NCI-H748 treated with DMSO at 0.1 percent for 48 hours (cell line): ENCODE measurements at places on chromosomes 7 and 10.

GRCh38 chr10:4765428-4765827 lies 60.6 kb upstream of the AKR1E2 start:
- DNase-seq = no peak

- DNase-seq = no peak
These were observed 29.6 kb downstream of the AMZ1 start for GRCh38 chr7:2717293-2718261.

DNA sequence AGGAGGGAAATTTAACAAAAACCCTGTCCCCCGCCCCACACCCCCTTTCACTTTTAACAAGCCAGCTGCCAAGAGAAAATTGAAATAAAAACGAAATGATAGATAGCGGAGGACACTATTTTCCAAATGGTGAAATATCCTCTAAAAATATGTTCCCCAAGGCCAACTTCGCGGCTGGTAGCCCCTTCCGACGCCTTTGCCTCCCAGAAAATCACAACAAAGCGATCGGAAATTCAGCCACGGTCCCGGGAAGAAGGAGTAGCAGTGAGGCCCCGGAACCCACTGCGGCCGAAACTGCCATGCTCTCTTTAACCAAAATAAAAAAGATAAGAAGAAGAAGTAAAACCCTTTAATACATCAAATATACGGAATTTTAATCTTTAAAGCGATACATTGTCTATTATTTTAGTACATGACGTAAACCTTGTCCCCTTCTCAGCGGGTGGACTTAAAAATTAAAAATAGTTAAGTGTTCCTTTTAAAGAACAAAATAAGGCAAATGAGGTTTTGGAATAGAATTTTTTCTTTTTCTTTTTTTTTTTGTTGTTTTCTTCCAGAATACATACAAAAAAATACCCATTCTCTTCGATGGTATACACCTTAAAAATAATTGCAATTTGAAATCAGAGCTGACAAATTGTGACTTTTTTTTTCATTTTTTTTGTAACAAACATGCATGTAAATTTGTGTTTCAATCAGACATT lies 3.9 kb downstream of the ZNF503 start:
- DNase-seq = no peak

DNA sequence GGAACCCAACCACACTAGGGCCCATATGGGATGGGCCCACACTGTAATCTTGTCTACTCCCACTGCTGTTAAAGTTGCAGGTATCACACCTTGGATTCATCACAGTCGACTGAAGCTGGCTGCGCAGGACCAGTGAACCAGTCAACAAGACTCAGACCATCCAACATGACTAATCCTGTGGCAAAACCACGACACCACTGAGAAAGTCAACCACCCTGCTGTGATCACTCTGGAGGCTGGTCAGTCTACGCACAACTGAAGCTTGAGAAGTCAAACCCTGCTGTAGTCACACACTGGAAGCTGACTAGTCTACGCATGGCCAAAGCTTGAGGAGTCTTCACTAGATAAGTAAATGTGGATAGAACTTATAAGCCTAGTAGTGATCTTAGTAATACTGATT lies 9.6 kb upstream of the CYREN start:
- DNase-seq = no peak

DNA sequence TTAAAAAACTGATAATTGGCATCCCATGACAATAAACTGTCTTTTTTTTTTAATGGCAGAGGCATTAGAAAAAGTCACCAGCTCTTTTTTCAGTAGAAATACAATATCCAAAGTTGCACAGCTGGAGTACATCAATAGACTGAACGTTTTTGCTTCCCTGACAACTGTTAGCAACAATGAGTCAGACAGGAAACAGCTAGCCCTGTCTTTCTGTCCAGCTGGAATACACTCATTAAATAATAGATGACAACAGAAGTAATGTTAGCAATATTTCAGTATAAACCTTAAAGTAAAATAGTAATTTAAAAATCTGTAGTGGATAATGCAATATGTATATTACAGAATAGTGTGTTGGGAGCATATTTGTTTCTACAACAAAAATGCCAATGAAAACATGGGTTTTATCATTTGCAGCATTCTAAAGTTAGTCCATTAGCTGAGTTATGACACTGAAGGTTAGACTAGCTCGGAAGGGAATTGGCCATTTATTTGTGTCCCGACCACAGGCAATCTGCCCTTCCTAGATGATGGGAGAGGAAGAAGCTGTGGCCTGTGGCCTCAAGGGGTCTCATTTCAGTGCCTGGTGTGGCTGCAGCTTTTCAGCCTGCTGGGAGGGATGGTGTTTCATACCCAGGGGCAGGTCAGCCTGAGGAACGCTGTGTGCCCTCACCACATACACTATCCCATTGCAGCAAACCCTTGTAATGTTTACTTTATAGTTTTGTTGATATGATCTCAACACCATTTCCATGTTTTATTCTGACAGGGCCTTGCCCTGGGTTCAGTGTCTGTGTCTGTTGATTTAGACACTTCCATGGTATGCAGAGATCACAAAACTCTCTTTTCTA lies 173.3 kb downstream of the SLC16A9 start:
- peak; percentile 2 for DNase-seq

DNA sequence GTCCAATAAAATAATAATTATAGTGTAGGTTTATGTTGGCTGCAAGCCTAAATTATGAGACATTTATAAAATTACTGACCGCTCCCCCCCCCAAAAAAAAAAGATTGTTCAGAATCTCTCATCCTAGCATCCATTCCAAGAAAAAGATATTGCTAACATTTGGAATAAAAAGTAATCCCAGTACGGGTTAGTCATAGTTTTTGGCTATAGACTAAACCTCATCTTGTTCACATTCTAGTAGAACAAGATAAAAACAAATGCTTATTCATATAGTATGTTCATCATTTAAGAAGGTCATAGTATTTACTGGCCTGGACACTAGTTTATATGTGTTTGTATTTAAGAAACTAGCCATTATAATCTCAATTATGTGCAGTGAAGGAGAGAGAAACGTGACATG lies 44.0 kb downstream of the ADK start:
- no peak for DNase-seq

- no peak for DNase-seq
These were observed 342.4 kb upstream of the GRM3 start for GRCh38 chr7:86301301-86301700.

GRCh38 chr10:120394446-120394845 lies 62.6 kb upstream of the PLPP4 start:
- no peak for DNase-seq

DNA sequence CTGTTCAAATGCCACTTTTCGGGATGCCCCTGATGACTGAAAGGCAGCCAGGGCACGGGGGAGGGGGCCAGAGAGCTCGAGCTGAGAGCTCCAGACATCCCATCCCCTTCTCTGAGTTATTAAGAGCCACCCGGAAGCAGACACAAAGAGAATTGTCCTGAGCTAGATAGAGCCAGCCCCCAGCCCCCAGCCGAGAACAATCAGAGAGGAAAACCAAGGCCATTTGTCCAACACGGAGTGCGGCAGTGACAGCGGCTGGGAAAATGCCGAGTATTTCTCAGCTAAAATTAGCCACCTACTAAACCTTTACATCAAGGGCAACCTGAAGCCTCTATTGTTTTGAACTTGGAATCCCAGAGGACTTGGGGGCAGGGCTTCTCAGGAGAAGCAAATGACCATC lies 51.0 kb downstream of the UNC5B start:
- DNase-seq = no peak

DNA sequence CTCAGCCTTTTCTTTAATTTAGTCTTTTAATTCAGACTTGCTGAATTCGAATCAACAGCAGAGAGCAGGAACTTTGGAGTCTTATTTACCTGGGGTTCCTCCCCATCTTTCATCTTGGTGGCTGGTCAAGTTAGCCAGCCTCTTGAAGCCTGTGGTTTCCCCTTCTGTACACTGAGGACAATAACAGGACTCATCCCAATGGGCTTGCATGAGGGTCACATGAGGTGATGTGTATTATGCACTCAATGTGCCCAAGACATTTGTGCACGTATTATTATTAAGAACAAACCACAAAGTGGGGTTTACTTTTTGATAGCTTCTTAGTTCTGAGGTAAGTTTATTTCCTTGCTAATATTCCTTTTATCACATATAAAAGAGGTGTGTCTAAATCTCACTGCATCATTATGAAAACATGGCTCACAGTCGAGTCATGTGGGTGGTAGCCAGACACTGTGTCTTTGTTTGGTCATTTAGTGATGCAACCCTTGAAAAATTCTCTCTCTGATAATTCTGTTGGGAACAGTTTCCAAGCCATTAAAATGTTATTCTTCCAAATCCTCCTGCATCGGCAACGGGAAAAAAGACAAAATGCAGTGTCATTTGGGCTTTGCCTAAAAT lies 86.5 kb upstream of the GRB10 start:
- no peak for DNase-seq
